Parietal lobe (tissue), 2 donors: ENCODE measurements at places on chromosomes 7 and 10. TPM values are rescaled to one million over a fixed set of nuclear protein-coding genes. Genes with fewer than 3 reads are reported as not detected.

Gene ABCC2
- 0.63 TPM for total RNA-seq

Gene CALY
- total RNA-seq = 13.5 TPM

Gene MUC3A
- 0.63 TPM for total RNA-seq

Gene NCF1
- not detected for total RNA-seq

Gene PSD
- 124 TPM for total RNA-seq

Gene DYNC1I1
- 197 TPM for total RNA-seq

Gene TMEM176B
- not detected for total RNA-seq

Gene SLC13A1
- not detected for total RNA-seq

Gene TMEM236
- not detected for total RNA-seq

Gene CCL24
- not detected for total RNA-seq

Gene ORAI2
- total RNA-seq = 27.5 TPM

Gene SLC26A3
- not detected for total RNA-seq

Gene ACSM6
- not detected for total RNA-seq

Gene ZNF438
- total RNA-seq = 7.5 TPM

Gene CPA2
- total RNA-seq = not detected

Gene MCM10
- total RNA-seq = 5.0 TPM

Gene EPHA1
- not detected for total RNA-seq

Gene CPN1
- total RNA-seq = not detected

Gene CYP2C9
- not detected for total RNA-seq

Gene ATRNL1
- 468 TPM for total RNA-seq

Gene NAT16
- total RNA-seq = 3.4 TPM

Gene SHOC2
- 115 TPM for total RNA-seq

Gene KIF11
- total RNA-seq = 8.5 TPM

Gene VSTM2A
- 63.2 TPM for total RNA-seq

Gene INHBA
- total RNA-seq = 21.0 TPM

Gene PALD1
- 10.3 TPM for total RNA-seq

Gene SKIDA1
- total RNA-seq = 9.4 TPM

Gene GARIN1A
- 3.4 TPM for total RNA-seq

Gene GRM3
- 133 TPM for total RNA-seq

Gene RBP4
- 5.6 TPM for total RNA-seq

Gene TMEM229A
- total RNA-seq = 0.31 TPM

Gene ABCB1
- total RNA-seq = 7.8 TPM

Gene GPER1
- total RNA-seq = 1.6 TPM

Gene CLIP2
- total RNA-seq = 178 TPM

Gene LSM5
- 32.6 TPM for total RNA-seq

Gene PTPRN2
- total RNA-seq = 123 TPM

Gene WIPF3
- 10.6 TPM for total RNA-seq

Gene NEUROD6
- 439 TPM for total RNA-seq

Gene TLX1
- total RNA-seq = not detected

Gene TMEM140
- total RNA-seq = not detected

Gene MAT1A
- total RNA-seq = not detected

Gene UCN3
- not detected for total RNA-seq

Gene CYP26C1
- 0.63 TPM for total RNA-seq

Gene FRMD4A
- 463 TPM for total RNA-seq

Gene TMUB1
- 8.5 TPM for total RNA-seq

Gene CAMK2B
- total RNA-seq = 94.5 TPM

Gene DLX6
- total RNA-seq = 3.1 TPM

Gene LRRC61
- total RNA-seq = 16.3 TPM

Gene REPIN1
- total RNA-seq = 41.0 TPM

Gene ENTPD1
- 8.8 TPM for total RNA-seq

Gene CNNM1
- total RNA-seq = 5.6 TPM

Gene GPR26
- 2.8 TPM for total RNA-seq

Gene BICC1
- total RNA-seq = 4.7 TPM

Gene PPP1R17
- 5.0 TPM for total RNA-seq

Gene MEOX2
- not detected for total RNA-seq
